ENCODE measurements at places on chromosomes 12 and 14. TPM values are rescaled to one million over a fixed set of nuclear protein-coding genes. Genes with fewer than 3 reads are reported as not detected.

DNA sequence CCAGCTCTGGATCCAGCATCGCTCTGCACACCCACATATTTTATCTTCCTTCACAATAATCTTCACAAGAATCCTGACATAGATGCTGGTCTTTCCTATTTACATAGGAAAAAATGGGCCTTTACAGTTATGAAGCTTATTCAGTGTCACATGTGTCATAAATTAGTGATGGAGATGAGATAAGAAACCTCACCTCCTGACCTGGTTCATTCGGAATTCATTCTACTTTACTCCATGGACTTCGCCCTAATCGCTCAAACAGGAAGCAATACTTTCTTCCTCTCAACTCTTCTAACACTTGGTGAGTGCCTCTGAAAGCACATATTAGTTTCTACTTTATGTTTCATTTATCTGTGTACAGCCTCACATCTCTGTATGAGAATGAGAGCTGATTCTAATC, 12.0 kb upstream of the SINHCAF start:
- DNase-seq = no peak

DNA sequence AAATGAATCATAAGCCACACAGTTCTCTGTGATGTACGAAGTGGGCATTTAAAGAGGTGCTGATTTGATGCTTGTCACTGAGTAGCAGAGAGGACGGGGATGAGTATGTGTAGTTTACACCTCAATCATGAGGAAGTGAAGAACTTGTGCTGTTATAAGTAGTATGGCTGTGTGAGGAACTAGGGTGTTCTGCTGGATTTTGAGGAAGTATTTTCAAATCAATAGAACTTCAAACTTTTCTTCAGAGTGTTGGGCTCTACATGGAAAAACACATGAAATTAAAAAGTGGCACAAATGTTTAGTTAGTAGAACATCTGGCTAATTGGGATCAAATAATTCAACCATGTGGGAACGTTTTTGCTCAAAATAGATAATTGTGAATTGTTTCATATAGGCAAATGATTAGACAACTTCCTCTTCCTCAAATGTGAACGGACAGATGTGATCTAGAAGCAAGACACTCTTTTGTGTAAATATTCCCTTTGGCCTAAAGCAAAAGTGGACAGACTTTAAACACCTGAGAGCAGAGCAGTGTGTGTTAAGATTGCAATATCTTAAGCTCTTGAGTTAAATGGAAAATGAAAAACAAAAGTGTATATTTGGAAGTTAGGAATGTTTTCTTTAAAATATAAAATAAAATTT, 168.5 kb downstream of the NAV3 start:
- no peak for DNase-seq

GRCh38 chr14:44135972-44136371, 371.1 kb downstream of the FSCB start:
- DNase-seq = no peak

DNA sequence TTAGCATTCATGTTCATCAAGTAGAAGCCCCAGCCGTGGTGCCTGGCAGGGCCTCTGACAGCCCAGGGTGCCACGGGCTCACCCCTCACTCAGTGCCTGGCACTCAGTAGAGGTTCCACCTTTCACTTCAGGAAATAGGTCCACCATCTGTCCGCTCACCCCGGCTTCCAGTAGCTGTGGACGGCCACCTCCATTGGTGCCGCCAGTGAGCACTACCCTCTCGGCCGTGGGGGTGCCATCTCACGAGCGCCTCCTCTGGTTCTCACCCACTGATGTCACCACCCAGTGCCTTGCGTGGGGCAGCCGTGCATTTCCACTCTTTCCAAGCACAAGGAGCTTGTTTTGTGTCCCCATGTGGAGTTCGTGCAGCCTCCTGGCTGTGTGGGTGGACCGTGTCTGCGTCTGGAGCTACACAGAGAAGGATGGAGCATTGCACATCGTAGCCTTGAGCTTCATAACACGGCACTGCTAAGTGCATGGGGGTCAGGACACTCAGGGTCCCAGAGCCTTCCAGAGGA, 41.0 kb upstream of the MMP17 start:
- DNase-seq = no peak

GRCh38 chr12:46921048-46921763, 95.4 kb upstream of the SLC38A4 start:
- peak; percentile 40 for DNase-seq

GRCh38 chr14:93751946-93752655, 36.2 kb downstream of the PRIMA1 start:
- no peak for DNase-seq

DNA sequence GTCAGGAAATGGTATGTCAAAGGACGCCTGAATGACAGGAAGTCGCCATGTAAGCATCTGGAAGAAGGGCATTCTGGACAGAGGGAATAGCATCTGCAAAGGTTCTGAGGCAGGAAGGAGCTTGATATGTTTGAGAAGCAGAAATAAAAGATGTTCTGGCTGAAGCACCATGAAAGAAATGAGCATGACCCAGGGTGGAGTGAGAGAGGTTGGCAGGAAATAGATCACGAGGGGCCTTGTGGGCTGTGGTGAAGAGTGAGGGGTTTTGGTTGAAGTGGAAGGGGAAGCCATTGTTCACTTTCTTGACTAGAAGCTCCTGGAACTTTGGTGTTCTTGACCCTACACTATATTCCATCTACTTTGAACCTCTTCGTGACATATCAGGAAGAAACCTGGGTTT, 99.4 kb upstream of the PARP11 start:
- no peak for DNase-seq

DNA sequence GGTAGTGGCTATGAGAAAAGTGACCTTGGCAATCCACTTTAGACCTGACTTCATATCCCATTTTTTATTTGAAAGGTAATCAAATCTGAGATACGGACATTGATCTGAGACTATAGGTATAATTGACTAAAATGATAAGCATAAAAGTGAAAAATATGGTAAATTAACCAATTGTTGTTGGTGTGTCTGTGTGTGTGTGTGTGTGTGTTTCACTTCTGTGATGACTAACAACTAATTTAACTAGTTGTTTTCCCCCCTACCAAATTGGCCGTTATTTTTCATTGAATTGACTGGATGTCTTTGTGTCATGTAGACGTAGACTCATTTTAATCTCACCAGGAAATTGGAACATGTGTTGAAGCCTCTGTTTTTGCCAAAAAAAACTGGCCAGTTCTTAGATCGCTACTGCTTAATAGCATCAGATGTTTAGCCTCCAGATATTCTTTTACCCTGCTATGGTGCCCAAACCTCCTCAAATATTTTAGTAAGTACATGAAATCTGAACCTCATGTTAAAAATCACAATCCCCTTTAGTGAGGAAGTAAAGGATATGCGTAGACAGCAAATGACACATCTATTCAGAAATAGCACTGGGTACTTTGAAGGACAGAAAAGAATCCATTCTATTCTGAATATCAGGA, 395.0 kb downstream of the EGLN3 start:
- no peak for DNase-seq

DNA sequence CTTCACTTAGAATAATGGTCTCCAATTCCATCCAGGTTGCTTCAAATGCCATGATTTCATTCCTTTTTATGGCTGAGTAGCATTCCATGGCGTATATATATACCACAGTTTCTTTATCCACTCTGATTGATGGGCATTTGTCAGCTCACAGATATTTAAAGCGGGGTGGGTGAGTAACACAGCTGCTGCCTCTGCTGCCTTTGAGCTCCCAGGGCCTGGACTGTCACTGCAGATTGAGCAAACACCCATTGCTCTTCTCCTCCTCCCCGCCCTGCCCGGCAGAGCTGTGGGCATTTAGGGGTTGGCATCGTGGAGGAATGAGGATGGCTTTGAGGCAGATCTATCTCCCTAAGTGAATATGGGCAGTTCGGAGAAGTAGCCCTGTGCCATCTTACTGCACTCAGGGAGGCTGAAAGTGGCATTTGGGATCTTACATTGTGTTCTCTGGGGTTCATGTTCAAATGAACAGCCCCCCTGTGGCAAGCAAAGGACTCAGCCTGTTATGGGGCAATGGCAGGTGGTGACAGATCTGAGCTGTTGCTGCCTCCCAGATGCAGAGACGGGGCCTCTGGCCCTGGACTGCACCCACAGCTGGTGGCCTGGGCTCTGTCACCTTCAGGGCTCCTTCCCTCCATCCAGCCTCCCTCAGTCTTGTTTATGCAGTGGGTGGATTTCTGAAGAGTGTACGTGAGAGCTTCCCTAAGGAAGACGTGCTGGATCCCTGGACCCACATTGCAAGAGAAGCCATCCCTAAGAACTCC, 4.9 kb downstream of the RFLNA start:
- DNase-seq = no peak

- DNase-seq = no peak
Observed at GRCh38 chr14:49418789-49419188, 167.4 kb downstream of the RPS29 start.

DNA sequence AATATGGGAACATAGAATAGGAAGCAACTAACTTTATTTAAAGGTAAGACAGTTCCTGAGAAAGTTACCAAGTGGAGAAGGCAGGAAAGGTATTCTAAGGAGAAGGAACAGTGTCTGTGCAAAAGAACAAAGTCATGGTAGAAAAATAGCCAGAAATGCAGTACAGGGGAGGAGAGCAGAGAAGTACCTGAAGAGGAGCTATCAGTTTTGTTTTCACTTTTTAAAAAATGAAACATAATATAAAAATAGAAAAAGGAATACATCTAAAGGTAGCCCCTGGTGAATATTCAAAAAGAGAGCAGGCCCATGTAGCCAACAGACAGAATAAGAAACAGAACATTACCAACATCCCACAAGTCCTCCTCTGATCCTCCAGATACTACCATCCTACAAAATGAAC, 408.7 kb downstream of the ADAMTS20 start:
- DNase-seq = no peak

The RASSF9 gene
- 3.8 TPM for total RNA-seq

The TPPP2 gene
- not detected for total RNA-seq

The GRIP1 gene
- 3.0 TPM for total RNA-seq

The MUCL1 gene
- total RNA-seq = not detected

Data from epithelial cell of proximal tubule (primary cell).